Retinal pigment epithelial cell (primary cell): ENCODE measurements at places on chromosomes 5 and 9.

GRCh38 chr9:29769019-29769418 is 2195.7 kb upstream of the C9orf72 start:
- DNase-seq: no peak

GRCh38 chr5:178533136-178533535 is 57.1 kb downstream of the COL23A1 start:
- DNase-seq: no peak

- no peak for DNase-seq
Measured at GRCh38 chr5:170280011-170280493, 17.5 kb downstream of the LCP2 start.

- DNase-seq: no peak
Measured at GRCh38 chr5:130068988-130069387, 164.7 kb downstream of the CHSY3 start.

GRCh38 chr5:72497823-72498222 is 9.4 kb downstream of the ZNF366 start:
- DNase-seq: no peak

DNA sequence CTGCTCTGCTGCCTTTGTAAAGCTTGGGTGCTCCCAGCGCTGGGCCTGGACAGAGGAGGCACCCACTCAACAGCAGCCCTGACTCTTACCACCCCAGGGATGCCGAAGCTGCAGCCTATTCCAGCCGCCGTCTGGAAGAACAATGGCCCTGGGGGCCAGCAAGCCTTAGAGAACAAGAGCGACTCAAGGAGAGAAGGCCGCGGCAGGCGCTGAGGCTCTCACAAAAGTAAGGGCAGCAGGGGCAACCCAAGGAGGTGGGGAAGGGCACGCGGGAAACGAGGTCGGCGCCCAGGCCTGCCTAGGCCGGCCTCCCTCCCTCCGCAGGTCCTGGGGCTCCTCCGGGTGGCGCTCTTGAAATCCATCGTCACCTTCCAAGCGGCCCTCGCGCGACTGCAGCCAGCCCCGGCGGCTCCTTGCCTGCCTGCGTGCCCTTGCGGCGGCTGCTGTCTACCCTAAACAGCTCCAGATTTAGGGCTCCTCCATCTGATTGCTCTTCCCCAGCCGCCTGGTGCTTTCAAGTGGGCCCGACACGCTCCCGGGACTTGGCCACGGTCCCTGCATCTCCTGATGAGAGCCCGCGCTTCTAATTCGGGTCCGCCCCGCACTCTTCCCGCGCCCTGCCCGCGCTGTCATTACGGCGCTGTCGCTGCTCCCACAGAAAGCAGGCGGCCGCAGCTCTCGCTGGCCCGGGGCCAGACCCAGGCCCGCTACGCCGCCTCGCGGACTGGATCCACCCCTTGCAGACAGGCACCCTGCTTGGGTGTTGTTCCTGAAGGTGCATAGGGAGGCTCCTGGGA is 213.3 kb downstream of the SEMA6A start:
- DNase-seq: no peak

DNA sequence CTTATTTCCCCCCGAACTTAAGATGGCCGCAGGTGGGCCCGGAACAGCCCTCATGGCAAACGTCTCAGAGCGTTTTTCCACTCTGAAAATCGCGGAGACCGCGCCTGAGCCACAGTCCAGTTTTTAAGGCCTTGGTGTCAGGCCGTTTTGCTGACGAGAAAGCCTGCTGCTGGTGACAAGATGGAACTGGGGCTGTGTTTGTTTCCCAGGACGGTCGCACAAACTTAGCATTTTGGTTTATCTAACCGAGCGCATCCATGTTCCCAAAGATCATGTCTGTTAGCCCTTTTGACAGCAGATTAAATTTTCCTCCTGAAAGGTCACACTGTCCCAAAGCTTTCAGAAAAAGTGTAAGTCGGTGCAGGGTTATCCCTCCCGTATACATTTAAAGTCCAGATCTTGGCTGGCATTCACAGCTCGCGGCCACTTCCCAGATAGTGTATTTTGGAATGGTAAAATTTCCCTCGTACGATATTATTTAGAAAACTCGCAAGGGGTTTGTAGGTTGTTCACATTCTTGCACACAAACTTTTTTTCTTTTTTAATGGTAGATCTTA is 812 bp downstream of the SREK1 start:
- peak; percentile 15 for DNase-seq

DNA sequence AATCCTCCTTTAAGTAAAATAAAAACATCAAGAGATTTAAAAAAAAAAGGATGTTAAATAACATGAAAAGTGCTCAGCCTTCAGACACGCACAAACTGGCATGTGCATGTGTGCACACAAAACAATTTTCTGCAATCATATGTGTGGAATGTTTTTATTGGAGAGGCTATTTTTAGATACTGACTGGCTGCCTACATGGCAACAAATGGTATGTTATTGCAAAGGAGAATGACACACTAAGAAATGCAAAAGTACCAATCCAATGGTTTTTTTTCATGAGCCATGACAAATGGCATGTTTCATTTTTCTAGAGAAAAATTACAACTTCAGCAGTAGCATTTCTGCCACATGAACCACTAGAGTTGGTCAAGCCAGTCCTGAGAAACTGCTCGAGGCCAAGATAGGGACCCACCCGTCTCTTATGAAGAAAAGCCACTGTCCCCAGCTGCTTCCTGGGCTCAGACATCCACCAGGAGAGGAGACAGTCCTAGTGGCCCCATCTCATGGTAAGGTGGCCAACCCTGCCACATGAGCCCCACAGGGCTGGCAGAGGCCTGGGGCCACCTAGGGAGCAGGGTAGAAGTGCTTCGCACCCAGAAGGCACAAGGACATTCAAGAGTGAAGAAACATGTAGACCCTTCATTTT is 116.4 kb downstream of the MYO10 start:
- no peak for DNase-seq

DNA sequence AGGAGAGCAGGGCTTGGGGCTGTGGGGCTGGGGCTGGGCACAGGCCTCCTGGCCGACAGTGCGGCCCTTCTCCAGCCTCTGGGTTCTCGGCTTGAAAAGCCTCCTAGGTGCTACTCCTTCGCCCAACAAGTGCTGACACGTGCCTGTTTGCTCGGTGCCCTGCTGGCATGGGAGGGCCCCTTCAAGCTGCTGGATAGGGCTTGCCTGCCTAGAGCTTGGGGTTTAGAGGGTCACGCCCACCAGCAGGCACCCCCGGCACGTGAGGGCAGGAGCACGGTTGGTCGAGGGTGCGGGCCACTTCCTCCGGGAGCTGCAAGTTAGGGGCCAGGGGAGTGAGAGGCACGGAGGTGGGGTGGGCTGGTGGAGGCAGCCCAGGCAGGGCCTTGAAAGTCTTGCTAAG is 106.2 kb downstream of the RXRA start:
- no peak for DNase-seq

GRCh38 chr5:99814321-99815063 is 720.7 kb upstream of the FAM174A start:
- no peak for DNase-seq

GRCh38 chr5:151551985-151552384 is 39.1 kb downstream of the FAT2 start:
- no peak for DNase-seq

DNA sequence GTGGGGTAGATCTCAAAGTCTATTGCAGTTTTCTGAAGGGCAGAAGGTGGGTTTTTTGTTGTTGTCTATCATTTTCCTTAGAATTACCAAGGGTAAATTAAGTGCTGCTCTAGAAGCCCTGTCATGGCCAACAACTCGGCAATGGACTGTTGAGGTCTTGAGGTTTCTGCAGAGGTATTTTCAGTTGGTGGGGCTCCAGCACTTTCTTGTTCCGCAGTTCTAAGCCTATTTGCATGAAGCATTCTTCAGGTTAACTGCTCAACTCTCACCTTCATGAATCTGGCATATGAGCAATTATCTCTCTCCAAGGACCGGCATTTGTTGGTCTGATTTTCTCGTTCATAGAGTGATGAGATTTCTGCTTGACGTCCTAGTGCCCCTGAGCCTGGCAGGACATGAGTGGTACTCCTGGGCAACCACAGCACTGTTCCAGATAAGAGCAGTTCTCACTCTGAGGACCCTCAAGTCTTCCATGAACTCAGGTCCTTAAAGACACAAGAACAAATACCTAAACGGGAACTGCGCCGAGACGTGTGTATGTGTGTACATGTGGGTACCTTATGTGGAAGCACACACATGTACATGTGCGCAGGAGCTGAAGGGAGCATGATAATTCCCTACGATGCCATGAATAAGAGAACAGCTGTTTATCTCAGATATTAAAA is 544.5 kb downstream of the CSNK1G3 start:
- no peak for DNase-seq

DNA sequence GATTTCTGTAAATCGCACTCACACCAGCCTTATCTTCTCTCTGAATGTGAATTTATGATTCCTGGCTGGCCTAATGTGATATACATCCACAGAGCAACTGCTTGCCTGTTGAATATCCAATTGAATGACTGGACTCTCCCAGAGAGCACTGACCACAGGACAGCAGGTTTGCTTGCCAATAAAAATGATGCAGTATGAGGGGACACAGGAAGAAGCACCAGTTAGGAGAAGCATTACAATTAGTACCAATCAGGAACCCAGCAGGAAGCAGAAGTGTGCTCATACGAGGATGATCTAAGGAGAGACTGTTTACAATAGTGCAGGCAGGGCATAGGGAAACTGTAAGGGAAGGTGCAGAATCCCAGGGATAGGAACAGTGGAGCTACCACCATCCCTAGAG is 127.2 kb upstream of the ZNF366 start:
- no peak for DNase-seq

DNA sequence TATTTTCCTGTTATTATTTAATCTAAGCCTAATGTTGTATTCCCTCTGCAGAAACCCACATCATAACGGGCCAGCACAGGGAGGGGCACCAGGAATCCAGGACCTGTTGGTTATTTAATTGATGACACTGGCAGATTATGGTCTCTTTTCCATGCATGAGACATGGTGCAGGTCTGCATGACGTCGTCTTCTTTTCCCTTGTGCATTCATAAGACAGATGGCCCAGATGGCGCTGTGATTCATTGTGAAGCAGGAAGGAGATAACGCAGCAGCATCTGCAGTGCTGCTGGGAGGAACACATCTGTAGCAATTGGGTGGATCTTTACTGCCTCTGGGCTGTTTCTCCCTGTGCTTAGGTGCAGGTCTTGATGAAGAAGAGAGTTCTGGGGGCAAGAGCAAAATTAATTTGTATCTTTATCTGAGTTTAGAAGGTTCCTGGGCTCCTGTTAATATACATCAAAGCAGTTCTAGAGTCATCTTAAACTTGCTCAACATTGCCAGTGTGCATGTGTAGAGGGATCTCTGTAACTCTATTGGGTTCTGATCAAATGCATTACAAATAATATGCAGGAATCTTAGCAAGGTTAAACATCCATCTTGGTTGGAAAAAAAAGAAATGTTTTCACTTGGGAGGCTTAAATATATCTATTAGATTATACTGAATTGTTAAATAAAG is 176.1 kb downstream of the PCSK1 start:
- no peak for DNase-seq

DNA sequence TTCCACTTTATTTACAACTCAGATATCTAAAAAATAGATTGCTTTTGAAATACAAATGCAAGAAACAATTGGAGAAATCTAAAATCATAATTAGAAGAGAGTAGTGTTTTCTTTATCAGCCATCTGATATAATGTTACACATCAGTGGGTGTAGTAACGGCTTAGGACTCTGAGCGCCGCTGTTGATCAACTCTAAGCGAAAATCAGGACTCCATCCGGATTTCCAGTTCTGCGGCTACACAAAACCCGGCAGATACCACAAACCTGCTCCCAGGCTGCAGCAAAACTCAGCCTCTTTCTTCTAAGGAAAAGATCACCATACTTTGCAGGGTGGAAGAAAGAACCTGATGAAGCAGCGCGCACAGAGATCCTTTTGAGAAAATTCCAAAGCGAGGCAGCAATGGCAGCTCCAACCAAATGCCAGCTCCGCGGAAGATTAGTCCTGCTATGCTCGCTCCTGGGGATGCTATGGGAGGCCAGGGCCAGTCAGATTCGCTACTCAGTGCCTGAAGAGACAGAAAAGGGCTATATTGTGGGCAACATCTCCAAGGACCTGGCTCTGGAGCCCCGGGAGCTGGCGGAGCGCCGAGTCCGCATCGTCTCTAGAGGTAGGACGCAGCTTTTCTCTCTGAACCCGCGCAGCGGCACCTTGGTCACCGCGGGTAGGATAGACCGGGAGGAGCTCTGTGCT is at the start of gene PCDHGA9:
TSS of gene PCDHGA9 (plus strand) at position 226 of the 691 bp plus-strand sequence. CDS start at position 401, 175 bp downstream.
- no peak for DNase-seq

GRCh38 chr5:54533541-54534190 is 16.1 kb downstream of the SNX18 start:
- no peak for DNase-seq

DNA sequence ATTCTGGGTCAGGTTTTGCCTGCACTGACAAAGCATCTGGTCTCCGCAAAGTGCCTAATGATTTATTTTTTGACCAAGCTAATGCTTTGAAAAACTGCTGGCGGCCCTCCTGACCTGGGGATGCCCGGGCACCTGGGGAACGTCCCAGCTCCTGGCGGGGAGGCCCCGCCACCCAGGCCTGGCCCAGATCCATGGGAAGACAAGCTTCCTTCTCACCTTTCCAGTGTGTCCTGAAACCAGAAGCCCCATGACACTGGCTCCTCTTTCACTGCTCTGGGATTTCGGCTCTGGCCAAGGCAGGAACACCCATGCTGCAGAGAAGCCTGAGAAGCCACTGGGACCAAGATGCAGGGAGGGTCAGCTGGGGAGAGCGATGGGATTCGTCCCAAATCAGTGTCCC is 144.1 kb downstream of the SEC61B start:
- no peak for DNase-seq

DNA sequence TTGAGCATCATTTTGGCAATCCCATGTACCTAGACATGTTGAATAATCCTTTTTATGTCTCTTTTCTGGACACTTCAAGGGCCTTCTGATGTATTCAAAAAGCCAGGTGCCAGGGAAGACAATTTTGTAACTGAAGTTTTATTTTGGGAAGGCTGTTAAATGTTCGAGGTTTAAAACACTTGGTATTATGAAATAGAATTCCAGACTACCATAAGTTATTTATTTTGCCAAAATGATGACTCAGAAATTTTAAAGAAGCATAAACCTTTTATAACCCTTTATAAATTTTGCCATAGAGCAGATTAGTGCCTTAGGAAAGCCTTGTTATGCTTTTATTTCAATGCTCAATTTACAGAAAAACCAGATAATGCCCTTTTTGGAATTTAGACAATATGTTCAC is 30.3 kb upstream of the UHRF2 start:
- no peak for DNase-seq

DNA sequence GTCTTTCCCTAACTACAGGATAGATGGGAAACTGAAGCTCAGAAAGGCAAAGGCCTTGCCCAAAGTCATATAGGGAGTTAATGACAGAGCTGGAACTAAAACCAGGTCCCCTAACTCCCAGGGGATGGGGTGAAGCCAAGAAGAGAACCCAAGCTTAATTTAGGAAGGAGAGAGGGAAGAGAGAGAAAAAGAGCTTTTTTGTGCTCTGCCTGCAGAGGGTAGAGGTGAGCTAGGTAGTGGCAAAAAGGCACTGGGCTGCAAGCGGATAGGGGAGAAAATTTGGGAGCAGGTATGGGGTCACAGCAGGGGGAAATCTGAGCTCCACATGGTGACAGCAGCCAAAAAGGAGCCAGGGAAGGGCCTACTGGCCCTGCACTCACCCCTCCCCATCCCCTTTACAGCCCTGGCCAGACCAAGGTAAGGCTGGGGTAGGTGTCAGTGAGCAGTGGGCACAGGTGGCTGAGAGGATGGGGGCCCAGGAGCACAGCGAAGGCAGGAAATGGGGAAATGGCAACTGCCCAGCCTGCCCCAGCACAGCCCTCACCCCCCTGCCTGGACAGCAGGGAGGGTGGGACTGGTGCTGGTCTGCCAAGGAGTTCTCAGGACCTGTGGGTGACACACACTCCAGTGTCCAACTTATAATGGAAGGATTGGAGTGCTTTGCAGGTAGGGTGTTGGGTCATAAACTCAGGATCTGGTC is 3.3 kb downstream of the ENHO start:
- DNase-seq: no peak
